ENCODE measurements at places on chromosomes 1 and 21.

DNA sequence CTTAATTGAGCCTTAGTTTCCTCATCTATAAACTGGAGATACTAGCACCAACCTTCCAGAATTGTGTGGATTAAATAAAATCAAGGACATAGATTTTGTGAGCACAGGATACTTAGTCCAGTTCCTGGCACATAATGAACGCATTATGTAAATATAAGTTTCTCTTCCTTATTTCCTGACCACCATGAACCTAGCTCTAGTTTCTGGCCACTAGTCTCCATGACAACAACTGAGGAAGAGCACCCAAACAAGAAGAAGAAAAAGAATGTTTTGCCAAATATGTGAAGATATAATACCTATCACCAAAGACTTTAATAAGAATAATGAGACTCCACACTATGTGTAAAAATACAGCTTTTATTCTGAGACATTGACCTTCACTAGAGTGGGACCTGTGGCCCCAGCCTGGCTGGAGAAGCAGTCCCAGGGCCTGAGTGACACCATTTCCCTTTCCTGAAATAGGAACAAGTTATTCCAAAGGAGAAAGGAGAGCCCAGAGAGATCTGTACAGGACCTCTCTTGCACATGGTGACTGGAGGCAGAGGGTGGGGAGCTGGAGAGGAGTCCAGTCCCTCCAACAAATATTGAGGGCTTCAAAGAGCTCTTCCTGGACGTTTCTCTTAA lies 940 bp upstream of the USF1 start:
- DNase-seq: peak; percentile 78

DNA sequence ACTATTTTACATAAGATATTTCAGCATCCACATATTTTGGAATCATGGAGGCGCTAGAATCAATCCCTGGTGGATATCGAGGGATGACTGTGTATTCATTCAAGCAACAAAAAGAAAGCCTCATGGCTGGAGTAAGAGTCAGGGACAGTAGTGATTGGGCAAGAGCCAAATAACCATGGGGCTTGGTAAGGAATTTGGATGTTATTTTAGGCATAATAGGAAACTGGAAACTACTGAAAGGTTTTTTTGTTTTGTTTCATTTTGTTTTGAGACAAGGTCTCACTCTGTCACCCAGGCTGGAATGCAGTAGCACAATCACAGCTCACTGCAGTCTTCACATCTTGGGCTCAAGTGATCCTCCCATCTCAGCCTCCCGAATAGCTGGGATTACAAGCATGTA lies 33.8 kb upstream of the EYA3 start:
- no peak for DNase-seq

DNA sequence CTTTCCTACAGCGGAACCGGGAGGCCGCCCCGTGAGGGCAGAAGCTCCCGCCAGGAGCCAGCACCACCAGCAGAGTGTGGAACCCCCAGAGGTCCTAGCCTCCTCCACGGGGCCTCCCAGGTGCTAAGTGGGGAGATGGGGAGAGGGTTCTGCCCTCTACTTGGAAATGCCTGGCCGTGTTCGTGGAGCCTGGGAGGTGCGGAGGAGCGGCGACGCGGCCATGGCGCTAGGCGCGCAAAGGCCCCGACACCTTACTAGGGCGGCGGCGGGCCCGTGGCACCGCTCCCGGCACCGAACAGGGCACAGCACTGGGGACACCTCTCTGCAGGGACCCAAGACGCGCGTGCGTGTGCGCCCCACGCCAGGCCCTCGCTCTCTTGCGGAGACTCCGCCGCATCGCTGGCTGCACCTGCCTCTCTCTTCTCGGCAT lies 1.3 kb upstream of the CACNA1E start:
- DNase-seq: no peak

DNA sequence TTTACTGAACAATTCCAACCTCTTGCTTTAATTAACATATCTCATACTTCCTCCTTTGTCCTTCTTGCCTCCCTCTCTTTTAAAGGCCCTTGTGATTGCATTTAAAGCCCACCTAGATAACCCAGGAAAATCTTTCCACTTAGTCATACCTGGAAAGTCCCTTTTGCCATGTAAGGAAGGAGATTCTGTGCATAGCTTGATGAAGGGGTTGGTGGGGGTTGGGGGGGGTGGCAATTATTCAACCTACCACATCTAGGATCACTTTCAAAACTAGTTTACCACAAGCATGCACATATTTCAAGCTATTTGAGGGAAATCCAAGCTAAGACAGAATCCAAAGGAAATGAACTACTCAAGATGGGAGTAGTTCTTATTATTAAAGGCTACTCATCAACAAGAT lies 249.1 kb upstream of the PTBP2 start:
- DNase-seq: no peak

- DNase-seq: no peak
These were observed 1.0 kb upstream of the PPIH start for GRCh38 chr1:42657201-42657600.

- no peak for DNase-seq
These were observed 50.0 kb downstream of the MRPL37 start for GRCh38 chr1:54249819-54250435.

GRCh38 chr1:175783126-175783722 lies 39.8 kb upstream of the TNR start:
- DNase-seq: no peak

- peak; percentile 80 for DNase-seq
These were observed 22.8 kb downstream of the KIAA1614 start for GRCh38 chr1:180935326-180936109.
